Stimulated activated CD4-positive, alpha-beta T cell treated with anti-CD3 and anti-CD28 coated beads, Interleukin-2, amount 100 ng/mL, for 48 hours (primary cell): ENCODE measurements at places on chromosomes 13 and 19.

DNA sequence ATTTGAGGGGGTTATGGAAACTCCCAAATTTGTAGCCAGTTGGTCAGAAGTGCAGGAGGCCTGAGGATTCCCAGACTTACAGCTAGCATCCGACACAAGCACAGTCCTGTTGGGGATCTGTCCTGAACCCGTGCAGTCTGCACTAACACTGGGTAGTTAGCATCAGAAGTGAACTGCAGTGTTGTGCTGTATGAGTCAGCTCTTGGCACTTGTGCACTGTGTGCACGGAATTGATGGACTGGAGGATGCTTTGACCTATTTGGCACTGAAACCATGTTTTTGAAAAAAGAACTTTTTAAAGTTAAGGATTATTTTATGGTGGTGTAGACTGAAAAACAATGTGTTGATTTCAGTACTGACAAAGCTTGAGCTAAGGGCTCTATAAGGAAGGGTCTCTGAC lies 279.0 kb downstream of the NHLRC3 start:
- DNase-seq: no peak

DNA sequence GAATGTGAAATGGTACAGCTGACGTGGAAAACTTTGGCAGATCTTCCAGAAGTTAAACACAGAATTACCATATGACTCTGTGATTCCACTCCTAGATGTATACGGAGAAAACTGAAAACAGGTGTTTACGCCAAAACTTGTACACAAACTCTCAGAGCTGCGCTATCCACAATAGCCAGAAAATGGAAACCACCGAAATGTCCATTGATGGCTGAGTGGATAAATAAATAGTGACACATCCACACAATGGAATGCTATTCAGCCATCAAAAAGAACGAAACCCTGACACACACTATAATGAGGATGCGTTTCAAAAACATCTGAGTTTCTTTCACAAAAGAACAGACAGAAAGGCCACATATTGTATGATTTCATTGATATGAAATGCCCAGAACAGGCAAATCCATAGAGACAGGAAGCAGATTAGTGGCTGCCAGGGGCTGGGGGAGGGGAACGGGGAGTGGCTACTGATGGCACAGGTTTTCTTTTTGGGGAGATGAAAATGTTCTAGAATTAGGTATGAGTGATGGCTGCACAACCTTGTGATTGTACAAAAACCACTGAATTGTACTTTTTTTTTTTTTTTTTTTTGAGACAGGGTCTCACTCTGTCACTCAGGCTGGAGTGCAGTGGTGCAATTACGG lies 33.0 kb downstream of the IL12RB1 start:
- no peak for DNase-seq

- no peak for DNase-seq
Observed at GRCh38 chr13:102139626-102140025, 262.2 kb downstream of the FGF14 start.

DNA sequence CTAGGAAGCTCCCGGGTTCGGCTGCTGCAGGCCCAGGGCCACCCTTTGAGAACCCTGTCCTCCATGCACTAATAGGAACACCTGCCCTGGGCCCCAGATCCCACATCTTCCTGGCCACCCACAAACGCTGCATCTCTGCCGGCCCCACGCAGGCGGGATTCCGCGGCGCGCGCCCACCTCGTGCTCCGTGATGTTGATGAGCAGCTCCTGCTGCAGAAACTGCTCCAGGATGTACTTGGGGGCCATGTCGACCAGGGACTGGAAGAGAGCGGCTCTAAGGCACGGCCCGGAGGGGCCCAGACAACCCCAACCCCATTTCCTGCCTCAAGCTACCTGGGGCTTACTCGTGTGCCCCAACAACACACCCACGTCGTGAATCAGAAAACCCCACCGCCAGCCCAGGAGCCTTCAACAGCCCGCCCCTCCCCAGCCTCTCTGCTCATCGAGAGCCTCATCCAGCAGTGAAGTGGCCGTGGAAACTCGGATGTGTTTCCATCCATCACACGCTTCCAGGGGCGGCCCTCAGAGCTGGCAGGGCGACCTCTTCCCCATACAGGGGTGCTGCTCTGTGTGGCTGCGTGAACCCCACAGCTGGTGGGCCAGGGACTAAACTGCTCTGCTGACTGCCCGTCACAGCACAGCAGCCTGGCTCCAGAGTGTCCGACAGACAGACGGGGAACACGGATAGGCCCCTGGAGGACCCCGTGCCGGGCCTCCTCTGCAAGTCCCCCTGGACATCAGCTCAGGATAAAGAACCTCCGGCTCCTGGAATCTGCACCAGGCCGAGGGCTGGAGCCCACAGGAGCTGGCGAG lies 4.2 kb downstream of the POLR2E start:
- DNase-seq: no peak

DNA sequence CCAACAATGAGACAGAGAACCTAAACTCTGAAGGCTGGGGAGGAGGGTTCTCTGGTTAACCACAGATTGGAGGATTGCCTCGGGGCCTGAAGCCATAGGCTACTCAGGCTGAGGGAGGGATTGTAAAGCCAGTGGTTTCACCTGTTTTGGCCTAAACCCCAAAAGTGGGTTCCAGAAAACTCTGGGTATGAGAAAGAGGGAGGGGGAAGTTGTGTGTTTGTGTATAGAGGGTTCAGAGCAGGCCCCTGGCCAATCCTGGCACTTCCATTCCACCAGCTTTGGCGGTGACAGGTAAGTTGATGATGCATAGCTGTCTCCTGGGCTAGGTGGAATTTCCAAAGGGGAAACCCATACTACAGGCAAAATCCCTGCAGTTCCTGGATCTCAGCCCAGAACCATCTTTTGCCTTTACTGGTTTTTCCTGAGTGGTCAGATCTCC lies 13.5 kb upstream of the CCDC97 start:
- DNase-seq: no peak

DNA sequence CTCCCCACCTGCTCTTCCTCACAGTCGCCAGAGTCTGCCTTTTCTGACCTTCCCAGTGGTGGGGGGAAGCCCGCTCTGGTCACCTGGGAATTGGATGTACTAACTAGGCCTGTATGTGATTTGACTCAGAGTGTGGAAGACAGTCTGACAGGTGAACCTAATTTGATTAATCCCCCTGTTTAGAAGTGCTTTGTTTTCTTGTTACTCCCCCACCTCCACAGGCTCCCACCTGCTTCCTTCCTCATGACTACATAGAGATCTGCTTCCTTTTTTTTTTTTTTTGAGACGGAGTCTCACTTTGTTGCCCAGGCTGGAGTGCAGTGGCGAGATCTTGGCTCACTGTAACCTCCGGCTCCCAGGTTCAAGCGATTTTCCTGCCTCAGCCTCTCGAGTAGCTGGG lies 44.0 kb downstream of the COG3 start:
- DNase-seq: no peak

DNA sequence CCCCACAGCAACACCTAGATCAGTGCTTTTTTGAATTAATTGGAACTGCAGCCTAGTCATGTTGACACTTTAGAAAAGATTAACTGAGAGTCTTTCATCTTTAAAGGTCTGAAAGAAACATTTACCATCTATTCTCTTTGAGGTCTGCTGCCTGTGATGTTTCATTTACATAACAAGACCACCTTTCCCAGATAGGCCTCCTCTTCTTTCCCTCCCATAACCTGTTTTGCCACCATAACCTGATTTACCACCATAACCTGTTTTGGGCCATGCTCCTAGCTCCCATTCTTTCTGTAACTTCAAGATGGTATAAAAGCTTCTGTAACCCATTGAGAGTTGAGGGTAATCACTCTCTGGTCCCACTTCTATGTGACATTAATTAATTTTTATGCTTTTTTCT lies 320.8 kb downstream of the PCDH20 start:
- no peak for DNase-seq

DNA sequence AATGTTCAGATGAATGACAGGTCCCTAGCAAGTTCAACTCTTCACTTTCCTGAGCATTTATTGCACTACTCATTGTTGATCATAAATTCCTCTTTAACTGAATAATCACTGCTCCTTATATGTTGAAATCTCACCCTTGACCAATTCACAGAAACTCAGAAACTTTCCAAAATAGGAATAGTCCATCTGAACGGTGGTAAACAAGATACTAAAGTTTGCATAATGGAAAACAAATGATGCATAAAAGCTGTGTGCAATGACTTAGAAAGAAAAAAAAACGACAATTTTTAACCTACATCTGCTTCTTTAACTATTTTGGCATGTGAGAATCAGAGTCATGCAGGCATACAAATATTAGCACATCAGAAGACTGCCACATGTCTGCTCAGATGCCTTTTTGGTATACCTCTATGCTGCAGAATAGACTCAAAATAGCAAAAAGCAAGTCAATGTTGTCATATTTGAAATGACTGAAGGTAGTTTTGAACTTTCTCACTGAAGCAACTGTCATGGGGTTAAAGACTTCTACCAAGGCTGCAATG lies 34.8 kb downstream of the SLC10A2 start:
- DNase-seq: no peak

GRCh38 chr19:50329146-50329925 lies at the start of gene KCNC3:
TSS of gene KCNC3 (minus strand) at chr19:50329377. CDS start at chr19:50329082, 295 bp downstream.
- DNase-seq: peak; percentile 96

DNA sequence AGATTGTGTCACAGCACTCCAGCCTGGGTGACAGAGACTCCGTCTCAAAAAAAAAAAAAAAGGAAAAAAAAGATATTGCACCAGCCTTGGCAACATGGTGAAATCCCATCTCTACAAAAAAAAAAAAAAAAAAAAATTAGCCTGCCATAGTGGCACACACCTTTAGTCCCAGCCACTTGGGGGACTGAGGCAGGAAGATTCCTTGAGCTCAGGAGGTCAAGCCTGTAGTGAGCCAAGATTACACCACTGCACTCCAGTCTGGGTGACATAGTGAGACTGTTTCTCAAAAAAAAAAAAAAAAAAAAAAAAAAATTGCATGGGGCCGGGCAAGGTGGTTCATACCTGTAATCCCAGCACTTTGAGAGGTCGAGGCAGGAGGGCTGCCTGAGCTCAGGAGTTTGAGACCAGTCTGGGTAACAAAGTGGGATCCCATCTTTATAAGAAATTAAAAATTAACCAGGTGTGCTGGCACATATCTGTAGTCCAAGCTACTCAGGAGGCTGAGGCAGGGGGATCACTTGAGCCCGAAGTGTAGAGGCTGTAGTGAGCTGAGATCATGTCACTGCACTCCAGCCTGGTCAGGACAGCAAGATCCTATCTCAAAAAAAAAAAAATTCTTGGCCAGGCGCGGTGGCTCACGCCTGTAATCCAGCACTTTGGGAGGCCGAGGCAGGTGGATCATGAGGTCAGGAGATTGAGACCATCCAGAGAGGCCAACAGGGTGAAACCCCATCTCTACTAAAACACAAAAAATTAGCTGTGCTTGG lies 7.1 kb upstream of the HDGFL2 start:
- DNase-seq: no peak

DNA sequence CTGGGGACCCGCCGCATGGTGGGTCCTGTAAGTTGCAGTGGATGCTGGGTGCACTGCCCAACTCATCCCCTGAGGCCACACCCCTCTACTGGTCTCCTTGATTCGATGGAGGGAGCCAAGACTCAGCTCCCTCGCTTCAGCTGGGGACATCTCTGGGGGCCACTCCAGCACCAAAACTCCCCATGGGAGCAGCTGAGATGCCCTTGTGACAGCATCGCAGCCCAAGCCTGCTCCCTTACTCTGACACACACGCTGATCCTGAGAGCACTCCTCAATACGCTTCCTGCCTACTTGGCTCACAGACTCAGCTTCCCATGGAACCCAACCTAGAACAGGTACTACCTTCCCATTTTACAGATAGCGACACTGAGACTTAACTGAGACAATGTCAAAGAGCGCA lies 56.2 kb downstream of the PEPD start:
- no peak for DNase-seq

GRCh38 chr19:29952177-29952576 lies 10.1 kb downstream of the URI1 start:
- DNase-seq: no peak

GRCh38 chr19:10003271-10003670 lies 7.0 kb downstream of the COL5A3 start:
- DNase-seq: no peak

DNA sequence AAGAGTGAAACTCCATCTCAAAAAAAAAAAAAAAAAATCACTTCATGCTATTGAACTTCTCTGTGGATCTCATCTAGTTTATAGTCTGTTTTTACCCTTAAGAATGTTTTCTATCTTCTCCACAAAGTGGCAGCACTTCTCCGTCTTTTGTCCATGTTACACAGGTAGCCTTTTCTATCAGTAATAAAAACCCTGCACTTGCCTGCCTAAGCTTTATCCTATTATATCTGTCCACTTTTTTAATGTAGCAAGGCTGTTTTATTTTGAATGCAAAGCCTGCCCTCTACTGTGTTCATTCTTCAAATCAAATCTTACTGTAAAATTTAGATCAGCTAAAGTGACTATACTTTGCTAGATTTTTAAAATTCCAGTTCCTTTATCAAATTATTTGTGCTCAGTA lies 124.0 kb downstream of the STOML3 start:
- DNase-seq: no peak

DNA sequence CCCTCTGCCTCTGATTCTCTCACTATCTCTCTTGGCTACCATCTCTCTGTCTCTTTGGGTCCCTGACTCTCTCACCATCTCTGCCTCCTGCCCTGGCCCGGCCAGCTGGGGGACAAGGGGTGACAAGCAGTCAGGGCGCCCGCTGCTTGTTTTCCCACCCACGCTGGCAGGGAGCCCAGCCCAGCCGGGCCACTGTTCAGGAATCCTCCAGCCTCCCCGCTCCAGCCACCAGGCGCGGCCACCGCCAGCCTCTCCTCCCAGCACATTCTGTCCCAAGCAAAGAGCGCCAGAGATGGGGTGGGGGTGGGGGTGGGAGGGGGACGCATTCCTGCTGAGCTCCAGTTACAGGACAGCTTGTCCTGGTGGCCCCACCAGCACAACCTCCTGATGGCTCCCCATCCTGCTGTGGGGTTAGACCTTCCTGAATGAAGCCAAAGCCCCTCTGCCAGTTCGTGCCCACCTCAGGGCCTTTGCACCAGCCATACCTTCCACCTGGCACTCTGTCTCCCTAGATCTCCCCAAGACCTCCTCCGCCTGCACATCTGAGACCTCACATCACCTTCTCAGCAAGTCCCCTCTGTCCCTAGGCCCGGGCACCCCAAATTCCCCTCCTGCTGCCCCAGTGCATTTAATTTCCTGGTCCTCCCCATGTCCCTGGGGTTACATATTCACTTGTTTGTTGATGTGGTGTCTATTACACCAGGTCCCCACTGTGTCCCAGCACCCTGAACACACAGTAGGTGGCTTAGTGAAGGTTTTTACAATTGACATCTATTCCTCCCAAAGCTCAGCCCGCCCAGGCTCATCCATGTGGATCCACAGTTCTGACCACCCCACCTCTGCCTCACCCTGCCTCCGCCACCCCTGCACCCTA lies 12.5 kb downstream of the ARRDC2 start:
- DNase-seq: no peak
